Femur (tissue), 1 donor: ENCODE measurements at places on chromosomes 2 and 18.

GRCh38 chr2:5412001-5412400 lies 280.2 kb upstream of the SOX11 start:
- peak; percentile 24 for DNase-seq

DNA sequence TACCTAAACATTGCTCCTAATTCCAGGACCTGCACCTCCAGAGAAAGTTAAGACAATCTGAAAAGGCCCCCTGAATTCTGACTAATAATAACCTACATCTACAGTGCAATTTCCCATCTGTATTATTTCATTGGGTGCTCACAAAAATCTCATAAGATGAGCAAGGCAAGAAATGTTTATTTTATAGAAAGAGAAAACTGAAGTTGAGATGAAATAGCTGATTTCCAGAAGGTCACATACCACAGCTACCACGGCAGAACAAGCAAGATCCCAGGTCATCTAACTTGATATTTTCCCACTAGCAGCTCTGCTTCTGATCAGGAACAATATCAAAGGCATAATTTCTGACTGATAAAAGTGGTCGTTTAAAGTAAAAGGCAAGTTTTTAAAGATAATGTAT lies 105.8 kb upstream of the COL5A2 start:
- DNase-seq, result no peak

- DNase-seq, result no peak
These were observed 32.0 kb upstream of the CDK5R2 start for GRCh38 chr2:218927422-218927821.

GRCh38 chr2:237431372-237431771 lies 17.4 kb upstream of the COL6A3 start:
- no peak for DNase-seq

DNA sequence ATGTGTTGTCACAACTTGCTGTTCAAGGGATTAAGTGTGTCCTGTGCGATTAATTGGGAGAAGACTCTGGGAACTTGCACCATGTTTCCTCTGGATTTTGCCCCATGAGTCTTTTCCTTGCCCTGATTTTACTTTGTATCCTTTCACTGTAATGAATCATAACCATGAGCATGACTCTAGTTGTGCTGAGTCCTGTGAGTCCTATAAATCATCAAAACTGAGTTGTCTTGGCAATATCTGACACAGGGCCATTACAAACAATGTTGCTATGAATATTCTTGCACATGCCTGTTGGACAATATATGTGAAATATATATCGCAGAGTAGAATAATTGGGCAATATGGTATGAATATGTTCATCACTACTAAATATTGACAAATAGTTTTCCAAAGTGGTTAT lies 56.5 kb upstream of the COL5A2 start:
- DNase-seq, result no peak

DNA sequence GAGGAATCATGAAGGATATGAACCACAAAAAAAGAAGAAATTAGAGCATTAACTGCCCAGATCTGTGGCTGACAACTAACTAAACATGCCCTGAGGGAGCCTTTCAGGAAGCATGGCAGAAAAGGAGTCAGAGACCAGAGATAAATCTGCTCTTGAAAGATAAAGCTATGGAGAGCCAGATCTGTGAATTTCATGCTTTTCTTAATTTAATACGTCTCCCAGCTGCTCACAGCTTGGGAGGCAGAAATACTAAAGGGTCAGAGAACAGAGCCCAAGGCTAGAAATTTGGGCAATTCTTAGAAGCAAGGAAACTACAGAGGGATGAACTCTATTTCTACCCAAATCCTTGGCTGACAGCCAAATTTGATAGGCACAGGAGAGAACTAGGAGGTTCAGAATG lies 223.0 kb upstream of the DPP10 start:
- no peak for DNase-seq

- no peak for DNase-seq
These were observed 86.4 kb downstream of the BIN1 start for GRCh38 chr2:127020536-127020935.

DNA sequence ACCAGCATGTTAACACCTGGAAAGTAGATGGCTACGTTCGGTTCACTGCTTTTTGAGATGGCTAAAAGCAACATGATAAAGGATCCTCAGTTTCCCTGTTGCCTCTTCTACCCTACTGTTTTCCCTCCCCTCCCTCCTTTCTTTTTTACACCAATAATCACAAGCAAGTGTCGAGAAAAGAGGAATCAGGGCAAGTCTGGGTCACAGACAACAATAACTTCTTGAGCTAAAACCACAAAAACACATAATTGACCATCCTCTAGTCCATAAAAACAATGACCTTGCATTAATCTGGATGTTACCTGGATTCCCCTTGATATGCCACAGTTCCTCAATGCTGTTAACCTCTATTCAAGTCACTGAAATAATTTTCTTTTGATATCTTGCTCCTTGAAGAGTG lies 736.6 kb upstream of the GCFC2 start:
- DNase-seq, result no peak

DNA sequence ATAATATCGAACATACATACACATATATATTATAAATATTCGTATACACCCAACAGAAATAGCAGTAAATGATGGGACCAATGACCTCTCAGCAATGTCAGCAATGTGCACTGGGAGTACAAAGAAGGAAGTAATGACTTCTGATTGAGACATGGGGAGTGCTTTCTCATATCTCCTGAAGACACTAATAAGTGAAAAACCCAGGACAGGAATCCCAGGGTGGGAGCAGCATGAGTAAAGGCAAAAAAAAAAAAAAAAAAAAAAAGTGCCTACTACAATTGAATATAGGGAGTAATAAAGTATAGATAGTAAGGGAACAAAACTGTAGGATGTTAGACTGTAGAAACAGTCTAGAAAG lies 491.3 kb downstream of the IRS1 start:
- no peak for DNase-seq

- no peak for DNase-seq
These were observed 141.0 kb downstream of the UXS1 start for GRCh38 chr2:106053116-106053515.

DNA sequence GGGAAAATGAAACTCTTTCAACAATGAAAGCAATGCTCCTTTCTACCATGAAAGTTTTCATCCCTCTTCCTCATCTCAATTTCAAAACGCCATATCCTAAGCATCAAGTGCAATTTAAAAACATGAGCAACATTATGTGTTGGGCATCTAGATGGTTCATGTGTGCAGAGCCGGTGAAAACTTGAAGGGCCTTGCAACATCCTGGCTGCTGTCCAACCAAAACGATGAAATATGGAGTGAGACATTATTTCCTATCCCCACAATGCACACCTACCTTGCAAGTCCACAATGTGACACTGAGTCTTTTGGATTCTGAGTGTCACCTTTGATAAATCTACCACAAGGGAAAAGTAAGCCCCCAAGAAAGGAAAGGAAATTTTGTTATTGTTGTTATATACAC lies 110.0 kb downstream of the NCKAP5 start:
- DNase-seq, result no peak

DNA sequence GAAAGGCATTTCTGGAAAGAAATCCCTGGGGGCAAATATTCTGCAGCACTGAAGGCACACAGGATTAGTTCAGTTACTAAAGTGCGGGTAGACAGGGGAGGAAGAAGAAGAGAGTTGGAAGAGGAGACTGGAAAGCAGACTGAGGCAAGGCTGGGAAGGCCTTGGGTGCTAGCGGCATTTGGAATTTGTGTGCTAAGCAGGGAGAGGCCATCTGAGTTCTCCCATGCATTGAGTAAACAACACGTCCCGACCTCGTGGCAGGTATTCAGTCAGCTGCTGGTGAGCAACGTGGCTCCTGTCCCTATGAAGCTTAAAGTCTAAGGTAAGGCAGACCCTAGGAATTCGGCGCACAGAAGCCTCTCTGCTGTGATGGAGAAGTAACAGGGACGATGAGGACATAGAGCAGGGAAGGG lies 30.7 kb downstream of the ATP8B1 start:
- no peak for DNase-seq

GRCh38 chr2:46384457-46384815 lies 87.2 kb downstream of the EPAS1 start:
- DNase-seq, result no peak

- no peak for DNase-seq
These were observed 1.5 kb downstream of the RHOB start for GRCh38 chr2:20448246-20448976.

GRCh38 chr2:37394796-37395555 lies 50.5 kb downstream of the QPCT start:
- no peak for DNase-seq

DNA sequence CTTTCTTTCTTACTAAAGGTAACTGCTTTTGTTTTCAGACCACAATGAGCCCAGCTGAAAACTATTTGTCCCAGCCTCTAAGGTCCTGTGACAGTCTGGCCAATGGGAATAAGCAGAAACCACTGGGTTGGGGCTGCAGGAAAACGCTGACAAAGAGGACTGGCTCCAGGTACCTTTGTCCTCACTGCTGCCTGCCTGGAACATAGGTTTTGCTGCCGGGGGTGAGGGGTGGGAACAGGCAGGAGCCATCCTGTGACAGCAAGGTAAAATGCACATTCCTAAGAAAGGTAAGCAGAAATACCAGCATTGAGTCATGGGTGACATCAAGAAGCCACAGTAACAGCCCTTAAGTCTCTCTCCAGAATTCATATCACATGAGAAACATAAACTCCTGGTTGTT lies 21.6 kb downstream of the PTPN2 start:
- DNase-seq, result no peak

GRCh38 chr2:40265602-40266001 lies 186.3 kb downstream of the SLC8A1 start:
- DNase-seq, result no peak

GRCh38 chr18:41058351-41059125 lies 896.5 kb upstream of the PIK3C3 start:
- no peak for DNase-seq
